WTC11 (cell line): ENCODE measurements at places on chromosomes 2 and 18. TPM values are rescaled to one million over a fixed set of nuclear protein-coding genes. Genes with fewer than 3 reads are reported as not detected.

GRCh38 chr2:121415727-121416126 lies 115.0 kb upstream of the RNU4ATAC start:
- no peak for DNase-seq

DNA sequence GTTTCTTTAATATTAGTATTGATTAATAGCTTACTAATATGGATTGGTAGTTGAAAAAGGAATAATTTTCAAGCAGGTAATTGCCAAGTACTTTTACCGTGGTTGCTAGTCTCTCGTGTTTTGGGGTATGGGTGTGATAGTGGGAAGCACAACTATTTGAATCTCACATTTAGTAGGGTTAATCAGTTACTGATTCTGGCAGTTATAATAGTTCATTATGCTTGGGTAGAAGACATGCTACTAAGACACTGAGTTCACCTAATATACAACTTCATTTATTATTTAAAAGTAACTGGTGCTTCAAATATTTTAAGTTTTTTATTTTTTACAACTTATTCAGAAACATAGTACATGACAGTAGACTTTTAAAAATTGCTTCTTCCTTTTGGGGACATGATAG lies 33.5 kb downstream of the SOCS6 start:
- no peak for DNase-seq

- no peak for DNase-seq
Measured at GRCh38 chr2:201891676-201892075, 85.3 kb downstream of the CDK15 start.

- no peak for DNase-seq
Measured at GRCh38 chr18:13280070-13280795, 61.7 kb downstream of the LDLRAD4 start.

GRCh38 chr2:188315750-188316149 lies 24.1 kb downstream of the GULP1 start:
- no peak for DNase-seq

GRCh38 chr2:18378020-18378653 lies 182.3 kb downstream of the RDH14 start:
- DNase-seq: peak; percentile 37

GRCh38 chr2:137940154-137940553 lies 24.1 kb upstream of the HNMT start:
- DNase-seq: no peak

DNA sequence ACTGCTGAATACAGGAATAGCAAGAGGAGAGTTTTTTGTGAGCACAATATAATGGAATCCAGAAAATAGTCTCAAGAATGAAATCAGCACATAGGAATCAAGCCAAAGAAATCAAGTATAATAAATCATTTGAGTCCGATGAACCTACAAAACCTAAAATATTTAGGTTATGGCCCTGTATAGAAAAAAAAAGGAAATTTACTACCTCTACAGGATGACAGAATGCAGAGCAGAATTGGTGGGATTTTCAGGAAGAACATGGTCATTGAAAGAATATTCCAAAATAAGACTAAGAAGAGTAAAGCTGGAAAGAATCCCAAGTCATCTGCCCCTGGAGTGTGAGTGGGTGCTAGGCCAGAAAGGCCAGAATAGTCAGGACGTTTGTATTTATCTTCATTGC lies 1041.2 kb upstream of the CDH2 start:
- no peak for DNase-seq

GRCh38 chr2:179479947-179480346 lies 215.3 kb upstream of the SESTD1 start:
- DNase-seq: no peak

DNA sequence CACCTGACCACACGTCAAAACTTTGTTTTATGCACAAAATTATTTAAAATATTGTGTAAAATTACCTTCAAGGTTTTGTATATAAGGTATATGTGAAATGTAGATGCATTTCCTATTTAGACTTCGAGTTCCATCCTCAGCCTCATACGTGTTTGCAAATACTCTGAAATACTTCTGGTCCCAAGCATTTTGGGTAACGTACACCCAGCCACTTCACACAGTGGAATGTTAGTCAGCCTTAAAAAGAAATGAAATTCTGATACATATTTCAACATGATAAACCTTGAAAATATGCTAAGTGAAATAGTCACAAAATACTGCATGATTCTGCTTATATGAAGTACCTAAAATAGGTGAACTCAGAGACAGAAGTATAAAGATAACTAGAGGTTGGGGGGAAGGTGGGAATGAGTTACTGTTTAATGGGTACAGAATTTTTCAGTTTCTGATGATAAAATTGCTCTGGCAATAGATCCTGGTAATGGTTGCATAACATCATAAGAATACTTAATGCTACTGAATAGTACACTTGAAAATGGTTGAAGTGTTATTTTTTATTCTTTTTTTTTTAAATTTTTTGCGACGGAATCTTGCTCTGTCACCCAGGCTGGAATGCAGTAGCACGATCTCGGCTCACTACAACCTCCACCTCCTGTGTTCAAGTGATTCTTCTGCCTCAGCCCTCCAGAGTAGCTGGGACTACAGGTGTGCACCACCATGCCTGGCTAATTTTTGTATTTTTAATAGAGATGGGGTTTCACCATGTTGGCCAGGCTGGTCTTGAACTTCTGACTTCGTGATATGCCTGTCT lies 24.0 kb downstream of the NOP58 start:
- DNase-seq: no peak

- DNase-seq: no peak
Measured at GRCh38 chr2:148814860-148815419, 60.1 kb upstream of the KIF5C start.

- DNase-seq: no peak
Measured at GRCh38 chr2:69686813-69687212, 43.3 kb upstream of the AAK1 start.

MDH1B gene
- total RNA-seq: 1.6 to 1.9 TPM (median 1.6 TPM) in 3 replicates

CNGA3 gene
- not detected in 3 replicates for total RNA-seq
